ENCODE measurements at places on chromosomes 3 and 15. TPM values are rescaled to one million over a fixed set of nuclear protein-coding genes. Genes with fewer than 3 reads are reported as not detected.
A peak's percentile ranks its signal among the peaks of the same experiment; 100 is the strongest.

The PARP15 gene
- total RNA-seq, result not detected

The SLC24A5 gene
- total RNA-seq, result not detected

The DUOXA2 gene
- total RNA-seq, result 1.6 TPM

- H3K4me1 ChIP-seq, result no peaks in the 10 kb centered on the region
- no peaks in the 10 kb centered on the region for H3K36me3 ChIP-seq
- no peak for DNase-seq
- no peak overlapping the region for H3K4me3 ChIP-seq
- no peaks in the 10 kb centered on the region for H3K27me3 ChIP-seq
Measured at GRCh38 chr3:23493889-23494288, 290.8 kb downstream of the UBE2E2 start.

DNA sequence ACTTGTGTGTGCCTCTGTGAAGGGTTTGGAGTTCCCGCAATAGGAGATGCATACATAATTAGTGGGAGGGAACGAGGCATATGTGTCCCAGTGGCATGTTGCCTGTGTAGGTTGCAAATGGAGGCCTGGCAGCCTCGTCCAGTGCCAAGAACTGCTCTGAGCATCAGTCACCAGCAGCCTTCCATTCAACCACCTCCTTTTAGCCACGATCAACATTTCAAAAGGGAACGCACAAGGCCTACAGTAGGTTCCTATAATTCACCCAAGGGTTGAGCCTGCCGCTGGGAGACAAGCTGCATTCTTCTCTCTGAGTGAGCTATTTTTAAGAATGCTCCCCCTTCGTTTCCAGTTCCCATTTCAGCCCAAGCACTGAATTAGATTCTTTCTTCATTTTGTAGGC, 78.8 kb upstream of the CTNNB1 start:
- no peaks in the 10 kb centered on the region for H3K36me3 ChIP-seq
- no peaks in the 10 kb centered on the region for H3K27me3 ChIP-seq
- no peaks in the 10 kb centered on the region for H3K4me1 ChIP-seq
- H3K4me3 ChIP-seq, result no peak overlapping the region

DNA sequence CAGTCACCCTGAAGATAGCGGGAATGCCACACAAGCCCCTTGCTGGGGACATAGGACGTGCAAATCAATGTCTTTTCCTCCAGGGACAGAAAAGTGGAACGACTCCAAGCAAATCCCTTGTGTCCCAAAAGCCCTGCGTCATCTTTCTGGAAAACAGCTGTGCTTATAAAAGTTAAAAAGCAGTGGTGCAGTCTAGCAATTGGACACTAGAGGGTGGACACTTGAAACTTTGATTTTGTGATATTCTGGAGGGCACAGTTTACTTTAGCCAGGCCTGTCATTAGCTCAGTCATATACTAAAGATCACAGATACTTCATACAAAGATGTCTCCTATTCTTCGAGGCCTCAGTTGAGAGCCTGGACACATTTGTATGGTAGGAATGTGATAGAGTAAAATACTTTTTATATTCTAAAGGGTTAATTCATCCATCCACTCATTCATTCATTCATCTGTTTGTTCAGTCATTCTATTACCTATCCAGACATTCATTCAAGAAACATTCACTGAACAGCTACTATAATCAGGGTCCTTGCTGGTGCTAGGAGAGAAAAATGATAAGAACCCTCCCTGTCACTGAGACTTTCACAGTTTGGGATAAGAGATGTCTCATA, 63.8 kb upstream of the ANKRD34C start:
- H3K27me3 ChIP-seq, result no peaks in the 10 kb centered on the region
- no peak for DNase-seq
- H3K27ac ChIP-seq, result no peak overlapping the region
- no peak overlapping the region for H3K4me3 ChIP-seq

GRCh38 chr15:74904190-74904805, 2.4 kb downstream of the FAM219B start:
- H3K36me3 ChIP-seq, result peaks cover 5% of the 10 kb centered on the region
- no peak overlapping the region for H3K27ac ChIP-seq
- DNase-seq, result no peak
- no peak overlapping the region for H3K4me3 ChIP-seq
- peaks cover 4% of the 10 kb centered on the region for H3K4me1 ChIP-seq

DNA sequence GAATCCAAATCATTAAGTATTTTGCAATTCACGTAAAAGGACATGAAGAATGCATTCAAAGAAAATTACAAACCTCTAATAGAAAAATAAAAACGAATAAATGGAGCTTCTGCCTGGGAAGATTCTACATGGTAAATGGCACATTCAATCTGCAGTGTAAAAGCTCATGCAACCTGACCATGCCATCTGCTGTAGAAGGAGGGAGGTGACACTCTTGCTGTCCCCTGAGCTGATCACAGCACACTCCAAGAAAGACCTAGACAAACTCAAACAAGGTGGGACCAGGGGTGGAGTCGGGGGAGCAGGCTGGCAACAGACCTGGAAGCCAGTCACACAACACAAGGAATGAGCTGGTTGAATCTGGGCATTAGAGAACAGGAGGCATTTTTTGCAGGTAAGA, 101.8 kb downstream of the BDH1 start:
- H3K27me3 ChIP-seq, result no peaks in the 10 kb centered on the region
- peak; percentile 54 for DNase-seq
- H3K4me3 ChIP-seq, result no peak overlapping the region
- H3K27ac ChIP-seq, result peak overlapping the region; percentile 5
- no peaks in the 10 kb centered on the region for H3K36me3 ChIP-seq

DNA sequence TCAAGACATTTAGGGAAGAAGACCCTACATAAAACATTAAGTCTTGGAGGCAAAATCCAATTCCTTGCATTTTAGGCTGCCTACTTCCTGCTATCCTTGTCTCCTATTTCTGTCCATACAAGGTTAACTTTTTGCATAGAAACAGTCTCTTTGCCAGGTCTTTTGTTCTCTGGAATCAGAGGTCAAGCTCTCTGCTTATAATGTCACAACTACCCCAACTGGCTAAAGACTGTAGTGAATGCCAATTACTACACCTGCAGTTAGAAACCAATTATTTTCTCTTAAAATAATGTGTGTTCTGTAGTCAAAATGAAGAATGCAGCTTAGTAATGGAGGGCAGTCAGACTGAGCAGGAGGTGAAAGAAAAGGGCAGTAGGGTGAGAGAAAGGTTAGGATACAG, 856.2 kb downstream of the TUSC7 start:
- no peaks in the 10 kb centered on the region for H3K4me1 ChIP-seq
- no peaks in the 10 kb centered on the region for H3K36me3 ChIP-seq
- no peak overlapping the region for H3K4me3 ChIP-seq
- DNase-seq, result no peak

DNA sequence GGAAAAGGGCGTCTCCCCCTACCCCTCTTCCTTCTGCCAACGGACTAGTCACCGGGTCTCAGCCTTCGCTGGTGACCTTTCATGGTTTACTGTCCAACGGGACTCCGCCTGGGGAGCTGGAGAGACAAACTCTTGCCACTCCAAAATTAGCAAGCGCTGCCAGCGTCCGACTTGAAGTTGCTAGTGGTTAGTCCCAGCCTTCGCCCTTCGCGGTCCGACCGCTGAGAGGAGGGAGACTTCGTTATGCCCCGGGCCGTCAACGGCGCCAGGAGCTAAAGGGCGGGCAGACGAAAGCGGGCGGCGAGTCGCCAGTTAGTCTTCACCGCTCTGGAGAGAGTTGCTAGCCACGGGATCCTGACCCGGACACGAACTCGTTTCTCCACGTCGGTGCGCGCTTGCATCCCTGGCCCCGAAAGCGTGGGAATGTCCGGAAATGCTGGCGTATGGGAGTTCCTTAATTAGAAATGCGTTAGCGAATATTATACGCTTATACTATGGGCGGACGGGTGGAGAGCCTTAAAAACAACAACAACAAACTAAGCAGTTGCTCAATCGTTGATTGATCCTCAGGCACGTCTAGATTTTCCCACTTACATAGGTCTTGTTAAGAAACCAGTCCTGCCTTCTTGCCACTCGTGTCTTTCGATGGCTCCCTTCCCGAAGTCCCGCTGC, 716 bp downstream of the SMC4 start:
- H3K36me3 ChIP-seq, result no peaks in the 10 kb centered on the region
- peaks cover 10% of the 10 kb centered on the region for H3K4me1 ChIP-seq
- peak overlapping the region; percentile 99 for H3K27ac ChIP-seq
- DNase-seq, result peak; percentile 46
- no peaks in the 10 kb centered on the region for H3K27me3 ChIP-seq

DNA sequence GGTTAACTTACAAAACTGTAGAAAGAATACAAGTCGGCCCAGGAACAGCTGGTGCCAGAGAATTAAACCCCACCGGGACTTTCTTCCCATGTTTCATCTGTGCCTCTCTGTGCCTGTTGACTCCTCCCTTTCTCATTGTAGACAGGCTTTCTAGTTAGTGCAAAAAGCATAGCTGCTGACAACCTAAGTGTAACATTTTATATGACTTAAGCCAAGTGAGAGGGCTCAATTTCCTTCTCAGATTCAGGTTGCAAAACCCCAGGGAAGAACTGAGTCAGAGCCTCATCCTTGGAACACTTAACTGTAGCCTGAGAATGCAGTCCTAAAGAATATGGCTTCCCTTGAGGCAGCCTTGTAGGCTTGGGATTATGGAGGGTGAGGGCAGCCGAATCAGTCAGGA, 302.5 kb upstream of the AZI2 start:
- no peaks in the 10 kb centered on the region for H3K4me1 ChIP-seq
- H3K27me3 ChIP-seq, result no peaks in the 10 kb centered on the region
- H3K4me3 ChIP-seq, result no peak overlapping the region
- no peak overlapping the region for H3K27ac ChIP-seq
- H3K36me3 ChIP-seq, result no peaks in the 10 kb centered on the region

- no peak for DNase-seq
- H3K4me3 ChIP-seq, result no peak overlapping the region
- no peak overlapping the region for H3K27ac ChIP-seq
- H3K36me3 ChIP-seq, result no peaks in the 10 kb centered on the region
- H3K27me3 ChIP-seq, result no peaks in the 10 kb centered on the region
- H3K4me1 ChIP-seq, result peaks cover 3% of the 10 kb centered on the region
Measured at GRCh38 chr15:70487387-70487740, 276.0 kb downstream of the UACA start.

- no peak for DNase-seq
- no peaks in the 10 kb centered on the region for H3K36me3 ChIP-seq
- no peak overlapping the region for H3K4me3 ChIP-seq
- no peaks in the 10 kb centered on the region for H3K4me1 ChIP-seq
Measured at GRCh38 chr3:169475576-169475975, 187.9 kb downstream of the MECOM start.

DNA sequence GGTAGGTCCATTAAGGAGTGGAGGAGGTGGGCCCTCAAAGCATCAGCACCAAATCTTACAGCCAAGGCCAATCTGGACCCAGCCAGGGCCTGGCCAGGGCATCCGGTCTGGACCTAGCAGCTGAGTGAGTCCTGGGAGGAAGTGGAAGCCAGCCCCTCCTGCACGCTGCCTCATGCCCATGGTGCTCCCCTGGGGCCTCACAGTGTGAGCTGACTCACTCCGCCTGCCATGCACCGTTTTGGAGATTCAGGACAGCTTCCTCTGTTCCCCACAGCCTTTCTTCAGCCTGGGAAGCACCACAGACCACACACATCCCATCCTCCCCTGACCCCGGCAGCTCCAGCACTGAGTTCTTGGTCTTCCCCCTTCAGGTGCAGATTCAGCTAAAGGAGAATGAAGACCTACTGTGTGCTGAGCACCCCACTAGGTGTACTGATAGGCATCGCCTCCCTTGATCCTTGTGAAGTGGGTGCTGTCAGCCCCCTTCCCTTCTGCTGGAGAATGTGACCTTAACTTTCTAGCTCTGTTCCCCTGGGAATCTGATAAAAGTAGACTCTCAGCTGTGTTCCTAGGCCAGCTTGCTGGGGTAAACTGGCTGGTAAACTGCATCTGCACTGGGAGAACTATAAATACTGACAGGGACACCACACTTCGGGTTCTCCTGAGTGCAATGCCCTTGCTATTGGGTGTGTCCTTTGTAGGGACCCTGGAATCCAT, 36.8 kb upstream of the SEC13 start:
- no peaks in the 10 kb centered on the region for H3K36me3 ChIP-seq
- no peaks in the 10 kb centered on the region for H3K27me3 ChIP-seq
- no peak for DNase-seq
- no peak overlapping the region for H3K27ac ChIP-seq

DNA sequence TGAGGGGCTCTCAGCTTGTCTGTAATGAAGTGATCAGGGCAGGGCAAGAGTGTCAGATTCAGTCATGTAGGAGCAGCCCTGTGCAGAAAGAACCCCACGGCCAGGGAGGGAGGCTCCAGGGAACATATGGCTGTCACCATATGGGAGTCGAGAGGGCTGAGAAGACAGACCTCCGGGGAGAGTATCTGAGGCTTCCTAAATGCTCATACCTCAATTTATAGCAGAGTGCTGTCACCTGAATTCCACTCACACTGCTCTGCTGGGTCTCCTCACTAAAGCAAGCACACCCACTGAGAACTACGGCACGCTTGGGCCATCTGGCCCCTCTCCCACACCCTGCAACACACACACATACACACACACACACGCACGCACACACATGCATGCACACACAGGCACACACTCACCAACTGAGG, 92.3 kb upstream of the TJP1 start:
- H3K27ac ChIP-seq, result peak overlapping the region; percentile 21
- no peaks in the 10 kb centered on the region for H3K27me3 ChIP-seq
- H3K4me1 ChIP-seq, result peaks cover 40% of the 10 kb centered on the region
- no peak overlapping the region for H3K4me3 ChIP-seq
- no peaks in the 10 kb centered on the region for H3K36me3 ChIP-seq
- DNase-seq, result no peak

GRCh38 chr3:134326760-134327593, 47.3 kb downstream of the AMOTL2 start:
- H3K27me3 ChIP-seq, result no peaks in the 10 kb centered on the region
- DNase-seq, result peak; percentile 90
- H3K4me3 ChIP-seq, result no peak overlapping the region
- peaks cover 75% of the 10 kb centered on the region for H3K4me1 ChIP-seq
- H3K36me3 ChIP-seq, result no peaks in the 10 kb centered on the region

- H3K27ac ChIP-seq, result no peak overlapping the region
- no peak overlapping the region for H3K4me3 ChIP-seq
- H3K36me3 ChIP-seq, result no peaks in the 10 kb centered on the region
- H3K27me3 ChIP-seq, result no peaks in the 10 kb centered on the region
Measured at GRCh38 chr3:62134061-62134496, 239.3 kb downstream of the FEZF2 start.

DNA sequence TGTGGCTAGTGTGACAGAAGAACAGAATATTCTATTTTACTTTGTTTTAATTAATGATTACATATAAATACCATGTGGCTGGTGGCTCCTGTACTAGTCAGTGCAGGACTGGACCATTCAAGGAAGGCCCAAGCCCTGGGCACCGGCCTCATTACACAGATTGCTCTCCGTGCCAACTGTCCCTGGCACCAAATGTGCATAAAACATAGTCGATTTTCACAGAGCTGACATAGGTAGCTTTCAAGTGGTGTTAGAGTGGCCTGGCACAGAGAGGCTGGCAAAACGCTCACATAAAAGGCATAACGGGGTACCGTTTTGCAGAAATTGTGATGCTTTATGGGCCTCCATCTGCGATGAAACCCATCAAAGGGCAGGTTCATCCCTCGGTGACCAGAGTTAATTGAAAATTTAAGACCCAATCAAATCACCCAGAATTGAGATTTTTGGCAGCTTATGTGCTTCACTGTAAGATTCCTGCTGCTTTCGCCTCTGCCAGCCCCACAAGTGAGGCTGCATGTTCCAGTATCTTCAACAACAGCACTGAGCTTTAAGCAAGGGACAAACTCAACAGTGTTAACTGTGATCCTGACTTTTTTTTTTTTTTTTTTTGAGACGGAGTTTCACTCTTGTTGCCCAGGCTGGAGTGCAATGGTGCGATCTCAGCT, 25.9 kb downstream of the RFTN1 start:
- DNase-seq, result no peak
- no peaks in the 10 kb centered on the region for H3K36me3 ChIP-seq
- no peak overlapping the region for H3K4me3 ChIP-seq
- no peak overlapping the region for H3K27ac ChIP-seq
- no peaks in the 10 kb centered on the region for H3K27me3 ChIP-seq
- H3K4me1 ChIP-seq, result peaks cover 18% of the 10 kb centered on the region
